ENCODE measurements at places on chromosomes 13 and 19.

DNA sequence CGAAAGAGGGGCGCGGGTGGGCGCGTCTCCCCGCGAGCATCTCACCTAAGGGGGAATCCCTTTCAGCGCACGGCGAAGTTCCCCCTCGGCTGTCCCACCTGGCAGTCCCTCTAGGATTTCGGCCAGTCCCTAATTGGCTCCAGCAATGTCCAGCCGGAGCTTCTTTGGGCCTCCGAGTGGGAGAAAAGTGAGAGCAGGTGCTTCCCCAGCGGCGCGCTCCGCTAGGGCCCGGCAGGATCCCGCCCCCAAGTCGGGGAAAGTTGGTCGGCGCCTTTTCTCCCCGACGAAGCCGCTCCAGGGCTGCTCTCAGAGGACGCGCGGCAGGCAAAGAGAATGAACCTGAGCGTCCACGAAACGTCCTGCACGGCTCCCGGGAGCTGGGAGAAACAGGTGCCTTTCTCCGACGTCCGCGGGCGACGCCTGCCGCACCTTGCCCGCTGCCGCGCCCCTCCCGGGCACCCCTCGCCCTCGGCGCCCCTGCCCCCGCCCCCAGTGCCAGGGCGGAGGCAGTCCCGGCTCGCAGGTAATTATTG lies 366 bp upstream of the KL start:
- H3K4me1 ChIP-seq: no peaks in the 10 kb centered on the region
- H3K36me3 ChIP-seq: no peaks in the 10 kb centered on the region
- DNase-seq: no peak
- no peak overlapping the region for H3K27ac ChIP-seq
- peak overlapping the region; percentile 57 for H3K4me3 ChIP-seq
- no peaks in the 10 kb centered on the region for H3K27me3 ChIP-seq

DNA sequence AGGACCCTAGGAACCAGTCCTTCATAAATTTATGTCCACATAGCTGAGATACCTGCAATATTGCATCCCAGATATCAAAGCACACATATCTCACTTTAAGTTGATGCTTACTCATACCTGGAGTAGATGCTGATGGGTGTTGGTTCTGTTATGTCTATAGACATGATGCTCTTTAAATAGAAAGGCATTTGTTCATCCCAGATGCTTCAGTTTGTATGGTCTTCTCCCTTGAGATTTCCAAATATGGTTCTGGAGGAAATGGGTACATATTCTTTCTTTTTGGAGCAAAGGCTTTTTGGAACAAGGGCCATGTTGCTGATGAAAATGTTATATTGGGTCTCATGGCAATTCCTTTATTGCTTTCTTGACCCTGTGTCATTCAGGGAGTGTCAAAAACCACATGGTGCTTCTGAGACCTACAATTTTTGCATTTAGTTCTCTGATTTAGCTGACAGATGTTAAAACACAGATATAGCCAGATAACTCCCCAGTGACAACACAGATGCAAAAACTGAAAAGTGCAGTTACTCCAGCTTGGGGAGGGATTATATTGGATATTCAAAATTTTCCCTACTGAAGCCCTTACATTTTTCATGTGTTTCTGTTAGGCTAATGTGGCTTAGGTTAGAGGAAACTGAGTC lies 211.4 kb downstream of the KCNRG start:
- no peak overlapping the region for H3K27ac ChIP-seq
- peaks cover 8% of the 10 kb centered on the region for H3K4me1 ChIP-seq
- H3K27me3 ChIP-seq: no peaks in the 10 kb centered on the region
- H3K36me3 ChIP-seq: no peaks in the 10 kb centered on the region
- DNase-seq: no peak

DNA sequence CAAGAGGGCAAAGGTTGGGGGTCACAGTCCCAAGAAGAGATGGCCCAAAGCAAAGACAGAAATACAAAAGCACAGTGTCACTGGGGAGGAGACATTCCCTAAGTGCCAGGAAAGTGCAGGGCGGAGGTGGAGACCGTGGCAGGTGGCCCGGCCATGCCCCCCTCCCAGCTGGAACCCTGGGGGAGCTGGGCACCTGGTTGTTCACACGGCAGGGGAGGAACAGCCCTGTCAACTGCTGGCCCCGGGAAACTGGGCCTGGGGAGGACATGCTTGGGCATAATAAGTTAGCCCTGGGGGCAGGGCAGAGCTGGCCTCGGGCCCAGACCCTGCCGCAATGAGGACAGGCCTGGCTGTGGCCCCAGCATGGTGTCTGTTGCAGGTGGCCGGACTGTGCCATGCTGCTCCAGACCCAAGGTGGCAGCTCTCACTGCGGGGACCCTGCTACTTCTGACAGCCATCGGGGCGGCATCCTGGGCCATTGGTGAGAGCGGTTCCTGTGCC lies 7.4 kb downstream of the HPN start:
- H3K27ac ChIP-seq: no peak overlapping the region
- no peaks in the 10 kb centered on the region for H3K36me3 ChIP-seq
- H3K4me1 ChIP-seq: no peaks in the 10 kb centered on the region
- no peak overlapping the region for H3K4me3 ChIP-seq
- DNase-seq: no peak
- H3K27me3 ChIP-seq: no peaks in the 10 kb centered on the region

- H3K4me3 ChIP-seq: no peak overlapping the region
- H3K27me3 ChIP-seq: no peaks in the 10 kb centered on the region
- no peak overlapping the region for H3K27ac ChIP-seq
- no peaks in the 10 kb centered on the region for H3K36me3 ChIP-seq
- DNase-seq: no peak
- H3K4me1 ChIP-seq: peaks cover 41% of the 10 kb centered on the region
These were observed 2.3 kb upstream of the GPI start for GRCh38 chr19:34362679-34363069.

- H3K4me3 ChIP-seq: peak overlapping the region; percentile 96
- peaks cover 25% of the 10 kb centered on the region for H3K4me1 ChIP-seq
- H3K36me3 ChIP-seq: peaks cover 25% of the 10 kb centered on the region
- no peaks in the 10 kb centered on the region for H3K27me3 ChIP-seq
- peak; percentile 98 for DNase-seq
These were observed 2.5 kb downstream of the PRR12 start for GRCh38 chr19:49593233-49594113.

- no peaks in the 10 kb centered on the region for H3K4me1 ChIP-seq
- H3K4me3 ChIP-seq: no peak overlapping the region
- no peak overlapping the region for H3K27ac ChIP-seq
These were observed 23.5 kb downstream of the RHPN2 start for GRCh38 chr19:33040994-33041827.

DNA sequence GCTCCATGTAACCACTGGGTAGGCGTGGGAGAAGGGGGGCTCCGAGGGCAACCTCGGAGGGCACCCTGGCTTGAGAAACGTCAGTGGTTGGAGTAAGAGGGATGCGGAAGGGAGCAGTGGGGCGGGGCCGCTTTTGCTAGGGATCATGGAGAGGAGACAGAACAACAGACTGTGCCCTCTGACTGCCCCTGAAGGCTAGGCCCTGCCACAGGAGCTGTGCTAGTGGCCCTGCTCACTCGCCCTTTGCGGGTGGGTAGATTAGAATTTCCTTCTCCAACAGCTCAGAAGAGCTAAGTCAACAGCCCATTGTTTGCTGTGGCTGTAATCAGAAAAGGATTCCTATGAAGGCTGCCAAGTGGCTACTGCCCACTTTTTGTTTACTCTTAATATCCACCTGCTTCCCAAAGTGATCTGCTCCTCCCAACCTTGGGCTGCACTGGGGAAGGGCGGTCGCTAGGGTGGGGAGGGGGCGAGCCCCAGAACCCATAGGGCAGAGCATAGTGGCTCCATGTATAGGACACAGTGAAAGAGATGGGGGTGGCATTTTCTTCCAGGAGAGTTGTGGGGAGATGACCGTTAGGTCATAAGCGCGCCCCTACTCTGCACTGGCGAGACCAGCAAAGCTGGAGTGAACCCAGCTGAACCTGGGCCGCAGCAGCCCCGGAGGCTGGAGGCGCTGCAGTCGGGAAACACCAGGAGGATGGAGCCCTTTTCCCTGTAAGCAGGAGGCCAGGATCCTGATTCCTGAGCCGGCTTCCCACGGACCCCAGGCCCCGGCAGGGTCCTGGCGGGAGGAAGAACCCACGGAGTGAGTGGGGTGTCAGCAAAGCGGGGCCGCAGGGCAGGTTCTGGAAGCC lies 1.9 kb upstream of the C1QTNF9 start:
- H3K36me3 ChIP-seq: peaks cover 23% of the 10 kb centered on the region
- H3K27me3 ChIP-seq: no peaks in the 10 kb centered on the region
- no peak overlapping the region for H3K4me3 ChIP-seq
- no peak overlapping the region for H3K27ac ChIP-seq
- no peaks in the 10 kb centered on the region for H3K4me1 ChIP-seq

- no peaks in the 10 kb centered on the region for H3K4me1 ChIP-seq
- no peak overlapping the region for H3K27ac ChIP-seq
- H3K36me3 ChIP-seq: no peaks in the 10 kb centered on the region
- DNase-seq: no peak
- H3K27me3 ChIP-seq: no peaks in the 10 kb centered on the region
These were observed 893.4 kb upstream of the MIR17HG start for GRCh38 chr13:90454002-90454636.

DNA sequence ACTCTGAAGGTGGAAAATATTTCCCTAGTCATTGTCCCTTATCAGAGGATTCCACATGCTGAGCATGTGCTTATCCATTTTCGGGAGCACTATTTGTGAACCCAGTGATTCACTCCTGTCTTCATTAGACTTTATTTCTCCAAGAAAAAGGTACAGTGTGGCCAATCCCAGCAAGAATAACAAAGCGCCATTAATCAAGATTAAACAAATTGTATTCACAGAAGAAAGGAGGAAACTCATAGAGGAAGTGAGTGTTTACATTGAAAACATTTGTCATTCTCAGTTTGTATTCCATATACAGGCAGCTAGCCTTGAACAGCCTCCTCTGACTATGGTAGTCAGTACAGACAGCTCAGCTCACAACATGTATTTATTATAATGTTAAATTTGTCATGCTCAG lies 1669.9 kb upstream of the SPRY2 start:
- no peaks in the 10 kb centered on the region for H3K27me3 ChIP-seq
- H3K36me3 ChIP-seq: no peaks in the 10 kb centered on the region
- H3K27ac ChIP-seq: no peak overlapping the region
- no peak for DNase-seq
- no peaks in the 10 kb centered on the region for H3K4me1 ChIP-seq

GRCh38 chr19:19203012-19203856 lies at the start of gene NR2C2AP:
TSS of gene NR2C2AP (minus strand) at chr19:19203414. CDS start at chr19:19203060, 354 bp downstream.
- H3K27ac ChIP-seq: peak within 1 kb of the TSS; percentile 69
- no peaks in the 10 kb centered on the region for H3K27me3 ChIP-seq
- H3K36me3 ChIP-seq: peaks cover 34% of the 10 kb centered on the region

DNA sequence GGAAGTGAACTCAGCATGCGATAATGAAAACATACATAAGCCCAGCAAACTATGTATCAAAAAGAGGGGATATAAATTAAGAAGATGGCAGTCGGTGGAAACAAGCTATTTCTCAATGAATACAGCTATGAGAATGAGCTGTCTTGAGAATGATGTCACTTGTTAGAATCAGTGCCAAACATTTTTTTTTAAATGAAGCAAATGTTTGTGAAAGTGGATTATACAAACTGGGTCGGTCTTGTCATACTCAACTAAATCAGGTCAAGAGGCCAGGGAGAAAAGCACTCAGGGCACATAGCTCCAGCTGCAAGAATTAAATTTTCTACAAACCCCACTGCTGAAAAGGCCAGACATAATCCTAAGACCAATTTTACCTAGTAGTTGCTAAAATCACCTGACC lies 1048.4 kb downstream of the SLITRK1 start:
- no peak for DNase-seq
- H3K27me3 ChIP-seq: no peaks in the 10 kb centered on the region
- no peak overlapping the region for H3K4me3 ChIP-seq
- no peaks in the 10 kb centered on the region for H3K4me1 ChIP-seq
- no peak overlapping the region for H3K27ac ChIP-seq
- no peaks in the 10 kb centered on the region for H3K36me3 ChIP-seq

- H3K27me3 ChIP-seq: no peaks in the 10 kb centered on the region
- H3K36me3 ChIP-seq: no peaks in the 10 kb centered on the region
- H3K4me1 ChIP-seq: no peaks in the 10 kb centered on the region
- no peak for DNase-seq
- H3K27ac ChIP-seq: no peak overlapping the region
These were observed 53.9 kb upstream of the MTIF3 start for GRCh38 chr13:27504128-27504867.

DNA sequence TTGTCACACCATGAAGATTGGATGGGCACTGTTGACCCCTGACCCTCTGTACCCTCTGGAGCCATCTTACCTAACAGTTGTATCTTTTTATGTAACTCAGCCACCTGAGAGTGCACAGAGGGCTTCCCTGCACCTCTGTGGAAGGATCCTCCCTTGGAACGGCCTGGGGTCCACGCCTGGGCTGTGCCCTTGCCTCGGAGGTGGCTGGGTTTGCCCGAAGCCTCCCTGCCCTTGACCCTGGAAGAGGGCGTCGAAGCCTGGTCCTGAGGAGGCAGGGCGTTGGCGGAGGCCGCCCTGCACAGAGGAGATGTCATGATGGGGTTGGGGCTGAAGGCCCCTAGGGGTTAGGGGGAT lies 241 bp downstream of the ODAD3 start:
- H3K36me3 ChIP-seq: peaks cover 19% of the 10 kb centered on the region
- H3K27ac ChIP-seq: peak overlapping the region; percentile 82

DNA sequence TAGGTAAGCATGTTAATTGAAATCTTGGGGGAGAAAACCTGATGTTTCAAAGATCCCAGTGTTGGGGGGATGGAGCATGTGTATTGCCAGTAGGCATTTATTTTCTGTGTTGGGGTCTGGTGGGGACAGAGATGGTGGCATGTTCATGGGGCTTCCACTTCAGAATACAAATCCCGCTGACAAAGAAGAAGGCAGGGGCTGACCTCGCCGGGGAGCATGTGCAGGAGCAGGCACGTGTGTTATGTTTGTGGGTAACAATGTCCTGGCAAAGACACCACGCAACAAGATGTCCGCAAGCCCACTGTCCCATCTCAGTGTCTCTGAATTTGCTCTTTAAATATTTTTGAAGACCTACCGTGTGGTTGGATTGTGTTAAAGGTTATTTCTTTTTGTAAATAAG lies 164.5 kb downstream of the TEX29 start:
- no peak overlapping the region for H3K4me3 ChIP-seq
- no peak overlapping the region for H3K27ac ChIP-seq
- H3K36me3 ChIP-seq: no peaks in the 10 kb centered on the region
- H3K27me3 ChIP-seq: no peaks in the 10 kb centered on the region
- no peak for DNase-seq
- no peaks in the 10 kb centered on the region for H3K4me1 ChIP-seq

GRCh38 chr19:17841810-17842662 lies 5.7 kb downstream of the JAK3 start:
- H3K4me3 ChIP-seq: peak overlapping the region; percentile 9
- no peak overlapping the region for H3K27ac ChIP-seq
- H3K27me3 ChIP-seq: peaks cover 82% of the 10 kb centered on the region
- no peaks in the 10 kb centered on the region for H3K36me3 ChIP-seq

GRCh38 chr19:19541616-19542015 lies 3.6 kb downstream of the CILP2 start:
- no peak overlapping the region for H3K4me3 ChIP-seq
- H3K36me3 ChIP-seq: no peaks in the 10 kb centered on the region
- H3K27me3 ChIP-seq: peaks cover 91% of the 10 kb centered on the region
- no peak for DNase-seq

- no peaks in the 10 kb centered on the region for H3K36me3 ChIP-seq
- DNase-seq: no peak
- H3K27ac ChIP-seq: no peak overlapping the region
- peaks cover under 1% of the 10 kb centered on the region for H3K27me3 ChIP-seq
- H3K4me1 ChIP-seq: no peaks in the 10 kb centered on the region
These were observed 133.4 kb upstream of the SPACA7 start for GRCh38 chr13:112242777-112243176.

Measured in tibial artery (tissue), 4 donors.